ENCODE measurements at places on chromosomes 1 and 21.

GRCh38 chr1:93864175-93864574 lies 14.8 kb downstream of the DNTTIP2 start:
- DNase-seq: no peak

- DNase-seq: no peak
Observed at GRCh38 chr1:155210314-155211104, 2.0 kb downstream of the MTX1 start.

GRCh38 chr1:154295408-154296235 lies 23.2 kb downstream of the HAX1 start:
- no peak for DNase-seq

- DNase-seq: no peak
Observed at GRCh38 chr1:236800623-236801022, 5.5 kb downstream of the MTR start.

DNA sequence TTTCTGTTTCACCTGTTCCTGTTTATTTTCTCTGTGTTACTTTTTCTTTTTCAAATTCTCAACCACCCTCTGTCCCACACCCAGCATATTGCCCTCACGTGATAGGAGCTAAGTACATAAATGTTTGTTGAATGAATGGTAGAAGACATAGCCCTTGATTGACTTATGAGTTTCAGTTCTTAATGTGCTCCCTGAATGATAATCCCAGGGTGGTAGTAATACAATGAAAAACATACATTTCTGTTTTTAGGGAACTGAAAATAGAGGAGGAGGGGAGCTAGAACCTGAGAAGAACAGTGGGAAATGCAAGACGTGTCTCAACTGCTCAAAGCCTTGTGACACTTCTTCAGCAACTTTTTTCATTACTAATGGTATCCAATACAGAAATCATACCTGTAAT lies 147.1 kb downstream of the SPATA46 start:
- DNase-seq: no peak
